Posterior cingulate gyrus (tissue), 11 donors: ENCODE measurements at places on chromosomes 4 and X.

DNA sequence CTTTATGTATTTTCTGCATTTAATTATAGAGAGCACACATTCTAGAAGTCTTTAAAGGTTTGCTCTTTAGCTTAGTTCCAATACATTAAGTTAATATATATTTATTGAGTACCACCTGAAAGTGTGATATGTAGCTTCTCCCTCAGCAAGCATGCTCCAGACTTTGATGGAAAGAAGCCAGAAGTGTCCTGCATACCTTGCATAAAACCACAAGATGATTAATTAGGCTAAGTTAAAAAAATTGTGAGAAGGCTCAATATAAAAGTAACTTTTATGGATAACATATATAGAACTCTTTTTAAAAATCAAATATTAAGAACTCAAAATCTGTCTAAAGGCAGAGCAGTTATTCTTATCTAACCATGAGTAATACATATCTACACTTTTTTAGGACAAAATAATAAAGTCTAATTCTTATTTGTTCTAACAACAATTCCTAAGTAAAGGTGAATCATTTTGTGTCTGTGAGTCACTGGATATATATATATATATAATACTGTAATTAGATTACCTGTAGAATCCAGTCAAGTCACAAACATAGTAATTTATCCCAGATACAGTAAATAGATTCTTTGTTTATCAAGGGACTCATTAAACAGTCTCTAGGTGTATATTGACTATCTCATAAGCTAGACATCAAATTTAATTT lies 51.2 kb downstream of the INTS12 start:
- DNase-seq, result no peak

- no peak for DNase-seq
Measured at GRCh38 chr4:47334652-47335051, 128.8 kb downstream of the COMMD8 start.

GRCh38 chrX:49919617-49920016 lies 2.8 kb upstream of the CLCN5 start:
- no peak for DNase-seq

DNA sequence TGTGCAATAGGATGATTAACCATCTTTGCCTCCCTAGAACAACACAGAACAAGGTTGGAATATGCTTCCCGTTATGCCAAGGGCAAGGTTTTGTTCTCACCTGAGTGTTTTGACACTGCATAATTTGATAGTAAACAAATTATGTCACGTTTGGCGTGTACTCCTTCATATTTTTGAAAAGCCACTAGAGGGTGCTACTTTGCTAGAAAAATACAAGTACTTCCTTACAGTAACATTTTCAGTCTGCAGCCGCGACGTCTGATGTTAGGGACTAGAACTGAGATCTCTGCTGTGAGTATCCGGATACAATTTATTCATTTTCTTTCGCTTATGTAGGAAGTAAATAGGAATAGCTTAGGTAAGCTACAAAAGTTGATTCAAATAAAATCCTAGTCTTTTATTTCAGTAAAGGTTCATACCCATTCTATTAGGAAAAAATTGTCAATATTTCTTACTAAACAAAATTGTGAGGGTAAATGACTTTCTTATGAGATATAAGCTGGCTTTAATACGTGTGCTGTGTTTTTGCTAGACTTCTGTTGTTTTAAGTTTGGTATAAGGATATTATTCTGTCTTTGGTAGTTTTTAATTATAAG lies 181.1 kb upstream of the WDFY3 start:
- DNase-seq, result peak; percentile 84

DNA sequence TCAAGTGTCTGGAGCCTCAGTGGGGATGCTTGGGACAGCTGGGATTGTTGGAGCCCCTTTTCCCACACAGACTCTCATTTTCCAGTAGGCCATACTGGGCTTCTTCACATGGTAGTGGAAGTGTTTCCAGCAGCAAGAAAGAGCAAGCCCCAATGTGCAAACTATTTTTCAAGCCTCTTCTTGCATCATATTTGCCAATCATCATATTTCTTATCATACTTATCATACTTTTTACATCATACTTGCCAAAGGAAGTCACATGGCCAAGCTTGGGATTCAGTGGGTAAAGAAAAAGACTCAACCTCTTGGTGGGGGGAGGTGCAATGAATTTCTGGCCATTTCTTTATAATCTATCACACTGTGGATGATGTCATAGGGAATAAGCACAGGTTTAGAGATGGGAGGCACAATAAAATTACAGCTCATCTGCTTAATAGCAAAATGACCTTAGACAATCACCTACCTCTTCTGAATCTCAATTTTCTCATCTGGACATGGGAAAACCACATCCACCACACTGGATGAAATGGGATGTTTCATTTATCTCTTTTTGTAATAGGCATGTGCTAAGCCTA lies 174.2 kb downstream of the MID1IP1 start:
- no peak for DNase-seq

- no peak for DNase-seq
Measured at GRCh38 chr4:164730705-164731393, 23.1 kb upstream of the SMIM31 start.

- DNase-seq, result peak; percentile 44
Measured at GRCh38 chr4:89307446-89308160, at the start of gene GPRIN3. TSS of gene GPRIN3 (minus strand) at chr4:89307800. CDS start at chr4:89250110, 57,690 bp downstream.

DNA sequence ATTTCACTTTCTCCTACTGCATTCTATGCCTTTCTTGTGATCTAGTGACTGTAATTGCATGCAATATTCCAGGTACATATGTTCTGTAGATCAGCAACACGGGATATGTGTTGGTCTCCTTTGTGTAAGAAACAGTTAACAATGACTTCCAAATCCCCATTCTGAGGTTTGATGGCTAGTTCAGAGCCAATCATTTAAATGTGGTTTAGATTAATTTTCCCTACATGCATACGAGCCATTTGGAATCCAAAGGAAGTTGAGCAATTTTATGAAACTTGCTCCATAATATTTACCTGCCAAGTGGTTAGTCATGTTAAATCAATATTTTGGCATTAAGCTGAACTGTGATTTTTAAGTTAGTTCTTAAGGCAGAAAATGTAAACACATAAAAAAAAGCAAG lies 172.8 kb upstream of the DCAF12L2 start:
- no peak for DNase-seq

GRCh38 chr4:150401083-150401687 lies 180.8 kb upstream of the MAB21L2 start:
- no peak for DNase-seq

- no peak for DNase-seq
Measured at GRCh38 chrX:149010853-149011224, 494.3 kb downstream of the IDS start.

GRCh38 chr4:45692131-45692735 lies 431.6 kb downstream of the GABRG1 start:
- no peak for DNase-seq

- no peak for DNase-seq
Measured at GRCh38 chr4:157992038-157992705, 180.7 kb downstream of the GASK1B start.

DNA sequence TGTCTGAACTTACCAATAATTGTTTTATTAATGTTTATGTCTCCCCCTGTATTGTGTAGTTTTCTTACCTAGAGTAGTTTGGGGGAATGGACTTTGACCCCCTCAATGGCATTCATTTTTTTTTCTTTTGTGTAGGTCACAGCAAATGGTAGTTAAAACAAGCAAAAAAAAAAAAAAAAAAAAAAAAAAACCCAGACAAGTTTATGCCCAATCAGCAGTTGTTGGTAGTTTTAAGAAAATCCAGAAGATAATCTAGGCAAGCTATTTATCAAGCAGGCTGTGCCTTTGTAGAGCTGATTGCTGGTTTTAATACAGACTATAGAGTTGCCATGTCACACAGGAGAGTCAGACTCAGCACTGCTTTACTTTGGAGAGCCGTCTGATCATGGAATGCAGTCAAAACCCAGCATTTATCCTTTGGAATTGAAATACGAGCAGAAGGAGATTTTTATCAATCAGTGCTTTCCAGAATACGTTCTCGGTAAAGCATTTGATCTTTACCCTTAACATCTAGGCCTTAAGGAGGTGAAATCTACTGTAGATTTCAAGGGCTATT lies 16.6 kb downstream of the DCUN1D4 start:
- no peak for DNase-seq

DNA sequence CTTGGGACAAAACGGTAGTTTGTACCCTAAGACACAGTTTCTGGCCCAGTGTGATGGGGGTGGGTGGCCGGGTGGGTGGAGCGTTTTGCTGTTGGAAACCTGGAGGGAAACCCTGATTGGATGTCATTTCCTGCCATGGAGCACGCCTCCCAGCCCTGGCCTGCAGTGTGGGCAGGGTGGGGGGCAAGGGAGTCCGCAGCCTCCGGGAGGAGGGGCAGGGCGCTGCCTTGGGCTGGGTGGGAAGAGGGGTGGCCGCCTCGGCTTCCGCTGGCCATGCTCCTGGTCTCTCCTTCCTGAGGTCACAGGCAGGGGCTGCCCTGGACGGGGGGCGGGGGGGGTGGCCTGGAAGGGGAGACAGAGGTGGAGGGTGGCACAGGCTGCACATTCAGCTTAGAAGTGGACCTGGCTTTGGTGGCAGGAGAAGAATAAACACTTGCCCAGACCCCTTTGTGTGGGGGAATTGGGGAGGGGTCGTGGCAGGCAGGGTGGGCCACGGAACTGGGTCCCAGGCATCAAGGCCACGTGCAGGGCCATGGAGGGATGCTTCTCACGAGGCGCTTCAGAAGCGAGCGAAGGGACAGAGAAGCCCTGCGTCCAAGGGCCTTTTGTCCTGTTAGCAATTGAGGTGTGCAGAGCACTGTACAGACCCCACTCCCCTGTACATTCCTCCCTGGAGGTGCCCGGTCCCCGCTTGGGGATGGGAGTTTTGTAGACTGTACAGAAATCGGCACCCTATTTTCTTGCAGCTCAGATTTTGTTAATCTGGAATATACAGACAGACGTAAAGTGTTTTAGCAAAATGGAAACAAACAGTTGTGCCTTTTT lies 6.2 kb downstream of the NAT8L start:
- peak; percentile 69 for DNase-seq
